ENCODE measurements at places on chromosomes 7 and 10.

- no peak for DNase-seq
These were observed 279.9 kb upstream of the SORCS1 start for GRCh38 chr10:107444443-107444842.

DNA sequence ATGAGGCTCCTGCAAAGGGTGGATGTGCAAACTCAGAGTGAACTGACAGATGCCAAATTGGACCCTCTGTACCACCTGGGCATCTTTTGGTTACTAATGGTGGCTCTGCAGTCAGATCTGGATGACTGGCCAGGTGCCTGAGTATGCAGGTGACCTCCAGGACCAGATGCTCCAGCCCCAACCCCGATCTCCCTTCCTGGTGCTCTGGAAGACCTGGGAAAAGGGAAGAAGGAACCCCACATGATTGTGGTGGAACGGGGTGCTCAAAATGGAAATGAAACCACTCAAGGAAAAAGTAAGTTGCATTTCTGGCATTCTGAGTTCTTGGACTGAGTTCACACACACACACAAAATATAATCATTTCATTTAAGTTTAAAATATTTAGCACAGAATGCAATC lies 9.8 kb upstream of the AEBP1 start:
- DNase-seq: no peak

GRCh38 chr7:30468041-30468440 lies 10.5 kb downstream of the NOD1 start:
- no peak for DNase-seq

DNA sequence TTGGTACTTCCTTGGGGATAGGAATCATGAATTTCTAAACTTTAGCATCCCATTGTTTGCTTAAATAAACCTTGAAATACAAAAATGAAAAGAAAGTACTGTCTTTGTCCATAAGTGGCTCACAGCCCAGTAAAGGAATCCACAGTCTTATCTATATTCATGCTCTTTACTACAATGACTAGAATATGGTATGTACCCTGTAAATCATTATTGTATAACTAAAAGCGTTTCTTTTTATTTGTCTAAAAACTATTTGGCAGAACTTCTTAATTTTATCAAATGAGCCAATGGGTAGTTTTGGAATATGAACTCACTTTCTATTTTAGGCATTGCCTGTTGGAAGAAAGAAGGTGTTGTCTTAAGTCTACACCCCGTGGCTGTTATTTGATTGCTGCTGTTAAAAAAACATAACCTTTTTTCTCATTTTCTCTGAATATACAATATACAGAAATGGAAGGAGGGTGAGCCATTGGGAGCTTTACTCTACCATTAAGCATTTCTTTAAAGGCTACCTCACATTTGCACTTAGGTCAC lies 12.4 kb upstream of the STRIP2 start:
- DNase-seq: no peak

DNA sequence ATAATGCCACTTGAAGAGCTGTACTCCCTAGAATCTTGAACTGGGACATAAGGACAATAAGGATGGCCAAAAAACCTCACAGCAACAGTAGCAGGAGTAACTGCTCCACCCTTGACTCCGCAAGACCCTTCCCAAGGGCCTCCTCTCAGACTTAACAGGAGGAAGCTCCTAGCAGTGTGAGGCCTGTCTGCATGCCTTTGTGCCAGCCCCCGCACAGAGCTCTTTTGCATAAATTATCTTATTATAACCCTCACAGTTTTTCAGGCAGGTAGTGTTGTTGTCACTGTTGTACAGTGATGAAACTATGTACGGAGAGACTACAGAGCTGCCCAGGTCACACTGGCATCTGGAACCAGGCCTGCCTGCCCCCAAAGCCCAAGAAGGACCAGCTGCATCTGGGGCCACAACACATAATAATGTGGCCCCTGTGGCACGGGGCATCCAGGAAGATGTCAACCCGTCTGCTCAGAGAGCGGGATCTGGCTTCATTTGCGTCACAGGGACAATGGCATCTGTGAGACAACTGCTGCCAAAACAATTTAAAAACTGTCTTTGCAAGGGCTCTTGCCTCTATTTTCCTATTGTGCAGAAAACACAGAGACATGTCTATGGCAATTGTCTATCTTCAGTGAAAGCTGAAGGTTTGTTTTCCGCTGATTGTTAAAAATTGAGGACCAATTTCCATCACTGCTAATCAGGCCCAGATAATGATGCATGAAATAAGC lies 249.3 kb upstream of the GRB10 start:
- no peak for DNase-seq

DNA sequence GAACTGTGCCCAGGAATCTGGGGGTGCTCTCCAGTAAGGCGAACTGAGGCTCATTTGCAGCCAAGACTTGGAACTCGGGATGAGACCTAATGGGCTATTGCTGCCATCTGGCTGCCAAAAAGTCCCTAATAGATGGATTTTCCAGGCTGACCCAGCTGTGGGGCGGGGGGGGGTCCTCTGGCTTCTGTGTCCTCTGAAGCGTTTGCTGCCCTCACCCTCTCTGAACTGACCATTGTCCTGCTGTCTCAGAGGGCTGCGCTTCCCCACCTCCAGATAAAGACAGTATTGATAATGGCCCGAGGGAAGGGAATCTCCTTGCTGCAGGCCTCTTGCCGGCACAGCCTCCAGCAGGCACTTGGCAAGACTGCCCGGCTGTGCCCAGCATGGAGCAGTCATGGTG lies 46.6 kb downstream of the CLEC2L start:
- DNase-seq: no peak

DNA sequence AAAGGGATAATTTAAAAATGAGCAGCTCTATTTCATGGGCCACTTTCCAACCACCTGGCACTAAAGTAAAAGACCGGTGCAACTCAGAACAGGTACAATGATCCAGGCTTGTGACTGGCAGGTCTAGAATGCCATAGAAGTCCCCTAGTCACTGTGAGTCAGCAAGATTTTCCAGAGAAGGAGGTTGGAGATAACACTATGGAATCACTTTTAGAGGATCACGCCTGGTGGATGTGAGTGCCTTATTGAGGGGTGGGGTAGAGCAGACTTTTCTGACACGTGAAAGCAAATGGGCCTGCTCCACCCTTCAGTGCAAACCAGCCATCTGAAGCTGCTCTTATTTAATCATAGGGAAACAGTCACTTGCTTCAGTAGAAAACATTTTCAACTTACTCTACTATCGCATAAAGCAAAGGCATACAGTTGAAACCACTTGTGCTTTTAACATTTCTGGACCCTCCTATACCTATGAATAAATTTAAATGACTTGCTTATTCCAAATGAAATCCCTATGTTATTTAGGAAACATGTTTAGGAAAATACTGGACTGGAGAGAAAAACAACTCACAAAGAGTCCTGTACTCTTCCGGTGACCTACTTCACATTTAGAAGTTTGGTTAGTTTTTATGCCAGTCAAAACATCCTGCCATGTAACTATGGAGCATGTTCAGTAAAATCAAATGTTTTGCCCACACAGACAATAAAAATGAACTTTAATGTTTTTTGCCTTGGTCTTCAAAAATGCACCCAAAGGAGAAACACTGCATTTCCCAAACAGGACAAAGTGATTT lies 21.5 kb upstream of the AKR1C1 start:
- peak; percentile 2 for DNase-seq
